ENCODE measurements at places on chromosomes 2 and 18. TPM values are rescaled to one million over a fixed set of nuclear protein-coding genes. Genes with fewer than 3 reads are reported as not detected.

The KLHL41 gene
- under 0.01 TPM for total RNA-seq

The SLC40A1 gene
- 1.0 TPM for total RNA-seq

The GKN2 gene
- total RNA-seq: not detected

The ZSWIM2 gene
- total RNA-seq: not detected

The PCARE gene
- not detected for total RNA-seq

DNA sequence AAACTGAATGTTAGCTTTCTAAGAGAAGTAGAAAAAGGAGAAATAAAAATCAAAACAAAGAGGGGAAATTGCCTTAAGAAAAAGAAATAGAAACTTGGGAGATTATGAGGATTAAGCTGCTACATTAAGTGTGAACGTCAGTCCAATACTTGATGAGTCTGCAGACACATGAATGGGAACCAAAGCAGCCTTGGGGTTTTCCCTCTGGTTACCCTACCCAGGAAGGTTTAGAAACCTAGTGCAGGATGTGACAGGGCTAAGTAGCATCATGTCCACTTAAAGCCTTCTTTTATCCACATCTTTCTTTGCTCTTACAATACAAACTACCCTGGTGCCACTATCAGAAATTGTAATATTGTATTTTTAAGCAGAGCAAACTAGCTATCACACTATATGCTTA lies 22.3 kb downstream of the SLC35F5 start:
- no peak for DNase-seq

DNA sequence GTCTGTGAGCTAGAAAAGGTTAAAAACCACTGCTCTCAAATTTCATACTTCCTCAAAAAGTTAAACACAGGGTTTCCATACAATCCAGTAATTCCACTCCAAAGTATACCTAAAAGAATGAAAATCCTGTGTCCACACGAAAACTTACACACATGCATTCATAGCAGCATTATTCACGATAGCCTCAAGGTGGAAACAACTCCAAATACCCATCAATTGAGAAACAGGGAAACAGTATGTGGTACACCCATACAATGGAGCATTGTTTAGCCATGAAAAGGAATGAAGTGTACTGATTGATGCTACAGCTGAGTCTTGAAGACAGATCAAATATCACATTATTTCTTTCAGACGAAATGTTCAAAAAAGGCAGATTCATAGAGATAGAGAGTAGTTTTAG lies 36.7 kb downstream of the UXS1 start:
- peak; percentile 66 for DNase-seq

GRCh38 chr18:49561289-49562193 lies at the start of gene LIPG:
TSS of gene LIPG (plus strand) at chr18:49562057. CDS start at chr18:49562309, 252 bp downstream.
- DNase-seq: peak; percentile 95

DNA sequence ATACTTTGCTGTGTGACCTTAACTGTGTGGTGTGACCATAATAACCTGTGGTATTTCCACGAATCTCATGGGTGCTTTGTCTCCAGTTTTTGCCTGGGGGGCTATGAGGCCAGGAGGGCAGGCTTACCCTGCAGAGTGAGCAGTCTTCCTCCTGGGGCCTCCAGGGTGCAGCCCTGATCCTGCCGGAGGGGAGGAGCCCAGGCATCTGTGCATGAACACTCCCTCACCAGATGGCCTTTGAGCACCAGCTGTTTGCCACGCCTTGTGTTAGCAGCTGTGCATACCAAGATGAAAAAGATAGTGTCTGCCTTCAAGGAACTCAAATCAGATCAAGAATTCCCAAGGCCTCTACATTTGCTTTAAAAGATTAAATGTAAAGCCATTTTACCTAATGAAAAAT lies 75.0 kb upstream of the RBM44 start:
- DNase-seq: peak; percentile 44

DNA sequence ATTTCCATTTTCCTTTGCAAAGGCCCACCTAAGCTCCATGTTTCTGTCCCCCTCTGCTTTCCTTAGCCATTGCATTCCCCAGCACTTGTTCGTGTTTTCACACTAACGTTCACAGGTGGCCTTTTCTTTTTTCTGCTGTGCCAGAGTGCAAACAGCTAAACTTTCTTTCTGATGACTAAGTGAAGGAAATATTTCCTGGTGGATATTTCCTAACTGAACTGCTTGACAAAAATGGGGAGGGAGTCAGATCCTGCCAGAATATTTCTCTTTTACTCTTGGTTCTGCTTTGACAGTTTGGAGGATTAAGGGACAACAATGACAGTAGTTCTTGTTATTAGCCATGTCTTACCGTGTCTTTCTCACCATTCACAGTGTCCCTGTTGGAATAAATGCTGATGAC lies 344.0 kb downstream of the ARHGAP15 start:
- peak; percentile 60 for DNase-seq

GRCh38 chr2:159217676-159218075 lies 68.8 kb downstream of the WDSUB1 start:
- no peak for DNase-seq

DNA sequence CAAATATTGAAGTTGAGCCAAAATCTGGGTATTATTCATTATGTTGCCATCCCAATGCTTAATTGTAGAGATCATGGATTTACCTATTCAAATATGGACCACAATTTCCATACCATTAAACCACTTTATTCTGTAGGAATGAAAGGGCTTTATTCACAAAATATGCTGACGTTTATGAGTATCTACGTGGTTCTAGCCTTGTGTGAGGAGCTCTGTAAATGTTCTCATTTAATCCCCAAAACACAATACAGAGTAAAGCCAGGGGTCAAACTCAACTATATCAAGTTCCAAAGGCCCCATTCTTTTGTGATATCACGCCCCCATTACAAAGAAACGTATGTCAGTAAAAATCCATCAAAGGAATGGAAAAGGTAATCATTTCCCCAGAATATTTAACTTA lies 61.9 kb downstream of the ANTXR1 start:
- DNase-seq: no peak

DNA sequence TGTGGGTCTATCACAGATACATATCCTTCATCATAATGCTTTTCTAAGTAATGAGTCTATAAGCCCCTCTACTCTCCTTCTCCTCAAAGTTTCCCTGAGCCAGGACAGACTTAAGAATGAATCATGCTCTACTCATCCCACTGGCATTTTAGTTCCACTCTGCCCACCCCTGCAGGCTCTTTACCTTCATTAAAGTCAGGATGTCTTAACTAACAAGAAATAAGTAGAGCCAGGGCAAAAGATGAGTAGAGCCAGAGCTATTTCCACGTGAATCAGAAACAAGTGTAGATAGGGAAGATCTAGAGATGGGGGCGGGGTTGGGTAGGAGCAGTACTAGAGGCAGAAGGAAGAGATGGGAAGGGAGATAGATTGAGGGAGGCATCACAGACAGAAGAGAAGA lies 790.5 kb downstream of the RNF144A start:
- peak; percentile 88 for DNase-seq

GRCh38 chr2:241584436-241584835 lies 25.9 kb downstream of the BOK start:
- peak; percentile 24 for DNase-seq

GRCh38 chr18:8477615-8478014 lies 131.6 kb upstream of the RAB12 start:
- no peak for DNase-seq

GRCh38 chr2:236670235-236670620 lies 100.6 kb downstream of the ACKR3 start:
- DNase-seq: no peak

GRCh38 chr18:56487801-56488200 lies 150.6 kb downstream of the TXNL1 start:
- DNase-seq: no peak
